ENCODE measurements at places on chromosomes 3 and 15. TPM values are rescaled to one million over a fixed set of nuclear protein-coding genes. Genes with fewer than 3 reads are reported as not detected.
A peak's percentile ranks its signal among the peaks of the same experiment; 100 is the strongest.

DNA sequence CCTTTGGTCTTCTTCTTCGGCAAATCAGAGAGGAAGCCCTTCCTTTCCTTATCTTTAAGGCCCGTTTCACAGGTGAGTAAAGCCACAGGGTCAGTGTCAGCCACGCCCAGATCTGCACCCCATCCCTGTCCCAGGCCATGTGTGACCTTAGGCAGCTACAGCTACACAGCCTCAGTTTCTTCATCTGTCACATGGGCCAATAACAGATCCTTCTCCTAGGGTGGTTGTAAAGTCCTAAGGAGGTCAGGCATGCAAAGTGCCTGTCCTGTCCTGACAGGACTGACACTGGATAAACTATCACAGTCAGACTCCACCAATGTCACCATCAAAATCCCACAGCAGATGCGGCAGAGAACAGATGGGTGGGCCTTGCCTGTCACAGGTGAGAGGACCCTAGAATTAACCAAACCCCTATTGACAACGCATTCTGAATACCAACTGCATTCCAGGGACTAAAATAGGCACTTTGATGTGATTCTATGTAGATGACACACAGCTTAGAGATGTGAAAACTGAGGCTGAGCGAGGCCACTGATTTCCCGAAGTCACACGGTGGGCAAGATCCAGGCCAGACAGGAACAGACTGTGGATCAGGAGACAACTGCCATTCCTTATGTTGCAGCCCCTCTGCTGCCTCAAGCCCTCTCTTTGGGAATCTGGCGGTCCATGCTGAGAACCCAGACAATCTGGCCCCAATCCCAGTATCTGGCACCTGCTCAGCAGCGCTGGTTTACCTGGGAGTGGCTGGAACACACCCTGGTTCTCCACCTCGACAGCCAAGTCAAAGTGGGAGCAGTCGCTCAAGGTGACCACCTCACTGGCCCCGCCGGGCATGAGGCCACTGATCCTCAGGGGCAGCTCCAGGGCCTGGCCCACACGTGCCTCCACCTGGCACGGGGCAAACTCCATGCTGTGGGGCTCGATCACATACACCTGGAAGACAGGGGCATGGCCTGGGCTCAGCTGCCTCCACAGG lies 48.7 kb downstream of the NUP210 start:
- no peaks in the 10 kb centered on the region for H3K4me1 ChIP-seq
- DNase-seq, result no peak
- H3K27ac ChIP-seq, result no peak overlapping the region
- no peaks in the 10 kb centered on the region for H3K36me3 ChIP-seq
- H3K4me3 ChIP-seq, result no peak overlapping the region

The CACNA2D3 gene
- polyA plus RNA-seq, result 0.41 TPM

DNA sequence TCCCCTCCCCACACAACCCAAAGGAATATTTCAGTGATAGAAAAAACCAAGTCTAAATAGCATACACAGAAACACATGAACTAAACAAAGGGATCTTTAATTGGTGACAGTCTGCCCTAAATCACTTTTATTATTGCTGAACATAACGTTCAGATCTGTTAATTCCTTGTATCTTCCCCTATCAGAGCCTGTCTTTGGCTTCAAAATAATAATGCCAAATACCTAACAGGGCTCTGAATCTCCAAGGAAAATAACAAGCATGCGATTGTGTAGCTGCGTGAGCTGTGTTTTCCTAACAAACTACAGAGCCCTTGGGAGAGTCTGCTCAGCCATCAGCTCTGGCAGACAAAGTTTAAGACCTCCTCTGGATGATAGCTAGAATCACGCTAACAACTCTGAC lies 1010.1 kb downstream of the ROBO1 start:
- no peaks in the 10 kb centered on the region for H3K36me3 ChIP-seq
- no peak for DNase-seq
- H3K27me3 ChIP-seq, result no peaks in the 10 kb centered on the region
- peaks cover 3% of the 10 kb centered on the region for H3K4me1 ChIP-seq

DNA sequence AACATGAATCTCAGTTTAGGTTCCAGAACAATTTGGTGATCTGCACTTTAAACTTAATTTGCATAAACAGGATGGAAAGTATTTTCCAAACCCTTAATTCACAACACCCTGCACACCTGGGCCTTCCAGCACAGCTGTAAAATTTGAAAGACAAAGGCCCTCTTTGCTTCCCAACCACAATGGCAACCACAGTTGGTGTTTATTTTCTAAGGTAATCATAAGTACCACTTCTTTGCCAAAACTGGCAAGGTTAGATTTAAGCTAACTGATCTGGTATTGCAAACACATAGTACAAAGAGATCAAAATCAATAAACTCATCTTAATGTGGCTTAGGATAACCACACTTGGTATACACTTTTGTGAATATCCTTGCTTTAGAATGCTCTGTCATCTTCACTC lies 4.1 kb downstream of the LRIG1 start:
- H3K4me1 ChIP-seq, result peaks cover 11% of the 10 kb centered on the region
- no peak overlapping the region for H3K27ac ChIP-seq
- no peaks in the 10 kb centered on the region for H3K27me3 ChIP-seq
- no peaks in the 10 kb centered on the region for H3K36me3 ChIP-seq

The STRIT1 gene
- polyA plus RNA-seq, result not detected

The OXTR gene
- polyA plus RNA-seq, result 50.0 TPM

GRCh38 chr3:168134931-168135330 lies 39.2 kb upstream of the GOLIM4 start:
- H3K4me3 ChIP-seq, result no peak overlapping the region
- no peaks in the 10 kb centered on the region for H3K36me3 ChIP-seq
- peak; percentile 3 for DNase-seq
- no peaks in the 10 kb centered on the region for H3K27me3 ChIP-seq
- H3K27ac ChIP-seq, result no peak overlapping the region
